HFFc6 (cell line): ENCODE measurements at places on chromosomes 3 and 15. TPM values are rescaled to one million over a fixed set of nuclear protein-coding genes. Genes with fewer than 3 reads are reported as not detected.

TMEM40 gene
- total RNA-seq = not detected in 2 replicates

RASL12 gene
- total RNA-seq = not detected in 3 replicates

TRPC1 gene
- total RNA-seq = 8.7 to 11.2 TPM (median 11.0 TPM) in 3 replicates

GRCh38 chr3:18868911-18869689 is 279.2 kb upstream of the KCNH8 start:
- H3K27me3 ChIP-seq = no peaks in the 10 kb centered on the region; the same call in 1 of the 2 replicates
- H3K4me3 ChIP-seq = no peak overlapping the region
- H3K36me3 ChIP-seq = no peaks in the 10 kb centered on the region
- no peaks in the 10 kb centered on the region for H3K4me1 ChIP-seq
- DNase-seq = no peak
- no peak overlapping the region for H3K27ac ChIP-seq

DNA sequence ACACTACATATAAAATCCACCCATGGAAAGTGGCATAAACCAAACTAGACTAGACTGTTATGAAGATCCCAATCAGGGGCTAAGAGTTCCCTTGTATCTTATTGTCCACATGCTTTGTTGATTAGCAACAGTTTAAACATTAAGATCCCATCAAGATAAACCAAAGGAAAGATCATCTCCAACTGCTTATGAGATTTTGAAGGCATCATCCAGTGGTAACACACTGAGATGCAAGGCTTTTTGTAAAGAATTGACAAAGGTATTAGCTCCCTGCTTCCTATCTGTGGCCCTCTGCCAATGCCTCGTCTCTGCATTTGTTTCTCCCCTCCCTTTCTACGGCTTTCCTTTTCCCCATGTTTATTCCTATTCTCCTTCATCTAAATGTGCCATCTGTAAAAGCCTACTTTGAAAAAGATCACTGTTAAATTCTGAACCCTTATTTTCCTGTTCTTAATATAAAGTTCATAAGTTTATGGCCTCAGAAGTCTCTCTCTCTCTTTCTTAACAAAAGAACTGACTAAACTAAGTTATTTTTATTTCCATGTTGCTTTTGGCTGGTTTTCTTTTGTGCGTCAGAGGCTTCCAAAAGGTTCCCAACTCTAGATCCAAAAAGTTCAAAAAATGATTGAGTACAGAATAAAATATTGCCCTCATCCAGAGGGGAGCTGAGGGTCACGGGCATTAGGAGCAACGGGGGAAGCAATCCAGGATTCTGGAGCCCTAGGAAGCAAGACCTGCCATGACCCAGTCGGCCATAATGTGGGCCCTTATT is 5.5 kb downstream of the PLD1 start:
- H3K4me3 ChIP-seq = peak overlapping the region; percentile 33; the same call in 1 of the 2 replicates
- peaks cover 64% of the 10 kb centered on the region for H3K4me1 ChIP-seq
- no peaks in the 10 kb centered on the region for H3K27me3 ChIP-seq
- DNase-seq = no peak
- peak overlapping the region; percentile 76 for H3K27ac ChIP-seq

- H3K27ac ChIP-seq = no peak overlapping the region
- H3K4me3 ChIP-seq = no peak overlapping the region
- no peak for DNase-seq
- H3K27me3 ChIP-seq = peaks cover 1% of the 10 kb centered on the region
These were observed 27.5 kb upstream of the CORO2B start for GRCh38 chr15:68551296-68551635.

DNA sequence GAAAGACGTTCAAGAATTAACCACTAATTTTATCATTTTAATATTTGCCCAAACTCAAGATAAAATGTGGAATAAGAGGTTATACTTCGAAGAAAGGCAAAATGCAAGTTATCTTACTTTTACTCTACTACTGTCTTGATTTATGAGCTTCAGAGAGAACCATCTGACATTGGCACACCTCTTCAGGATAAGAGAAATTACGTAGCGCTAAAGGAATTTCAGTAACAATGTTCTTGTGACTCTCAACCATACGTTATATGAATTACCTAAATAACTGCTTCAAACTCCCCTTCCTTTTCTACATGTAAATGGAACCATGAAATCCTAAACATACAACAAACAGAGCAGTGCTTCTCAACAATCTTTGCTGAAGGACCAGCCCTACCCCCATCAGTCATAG is 96.8 kb downstream of the ZNF385D start:
- H3K27ac ChIP-seq = peak overlapping the region; percentile 37; the same call in 1 of the 2 replicates
- peaks cover 14% of the 10 kb centered on the region for H3K4me1 ChIP-seq
- H3K36me3 ChIP-seq = no peaks in the 10 kb centered on the region
- DNase-seq = no peak
- no peaks in the 10 kb centered on the region for H3K27me3 ChIP-seq

GRCh38 chr3:69052472-69052898 is 352 bp upstream of the TMF1 start:
- peak overlapping the region; percentile 99 for H3K27ac ChIP-seq
- H3K27me3 ChIP-seq = no peaks in the 10 kb centered on the region
- peaks cover 35% of the 10 kb centered on the region for H3K36me3 ChIP-seq
- peaks cover 28% of the 10 kb centered on the region for H3K4me1 ChIP-seq

- no peak overlapping the region for H3K4me3 ChIP-seq
- no peaks in the 10 kb centered on the region for H3K27me3 ChIP-seq
- H3K4me1 ChIP-seq = peaks cover 38% of the 10 kb centered on the region
- no peak overlapping the region for H3K27ac ChIP-seq
- no peaks in the 10 kb centered on the region for H3K36me3 ChIP-seq
These were observed 11.1 kb downstream of the ANKUB1 start for GRCh38 chr3:149781211-149781610.

- H3K27me3 ChIP-seq = no peaks in the 10 kb centered on the region; the same call in none of the 2 replicates
- H3K4me3 ChIP-seq = peak overlapping the region; percentile 31
- peaks cover 66% of the 10 kb centered on the region for H3K36me3 ChIP-seq
- peaks cover 59% of the 10 kb centered on the region for H3K4me1 ChIP-seq
- peak overlapping the region; percentile 30 for H3K27ac ChIP-seq
These were observed 3.2 kb downstream of the LRRFIP2 start for GRCh38 chr3:37171144-37171543.

DNA sequence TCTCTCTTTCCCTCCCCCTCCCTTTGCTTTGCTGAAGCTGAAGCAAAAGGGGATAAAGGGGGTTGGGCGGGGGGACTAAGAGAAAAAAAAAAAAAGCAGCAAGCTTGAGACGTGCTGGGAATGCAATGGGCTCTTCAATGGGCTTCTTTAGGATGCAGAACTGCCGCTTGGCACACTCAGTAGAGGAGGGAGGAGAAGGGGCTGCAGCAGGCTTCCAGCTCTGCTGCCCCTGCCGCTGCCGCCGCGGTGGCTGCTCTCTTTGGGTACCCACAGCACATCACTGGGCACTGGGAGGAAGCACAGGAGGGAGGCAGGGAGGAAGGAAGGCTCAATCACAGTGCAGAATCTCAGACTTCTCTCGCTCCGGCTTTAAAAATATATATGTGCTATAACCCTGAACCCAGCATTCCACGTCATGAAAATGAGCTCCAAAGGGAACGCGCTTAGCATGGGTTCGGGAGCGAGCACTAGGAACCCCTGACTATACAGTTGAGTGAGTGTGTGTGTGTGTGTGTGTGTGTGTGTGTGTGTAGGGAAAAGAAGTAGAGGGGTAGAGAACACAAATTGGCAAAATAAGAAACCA is 3.5 kb downstream of the SLITRK3 start:
- H3K4me1 ChIP-seq = peaks cover 19% of the 10 kb centered on the region; the same call in 1 of the 2 replicates
- no peak overlapping the region; the same call in 1 of the 2 replicates for H3K4me3 ChIP-seq
- H3K27me3 ChIP-seq = peaks cover 31% of the 10 kb centered on the region
- no peak for DNase-seq
- no peak overlapping the region for H3K27ac ChIP-seq
- H3K36me3 ChIP-seq = no peaks in the 10 kb centered on the region

- H3K36me3 ChIP-seq = peaks cover 38% of the 10 kb centered on the region
- H3K4me3 ChIP-seq = peak overlapping the region; percentile 97
- H3K27me3 ChIP-seq = peaks cover 20% of the 10 kb centered on the region
These were observed 489 bp downstream of the GMPPB start for GRCh38 chr3:49723296-49723627.

DNA sequence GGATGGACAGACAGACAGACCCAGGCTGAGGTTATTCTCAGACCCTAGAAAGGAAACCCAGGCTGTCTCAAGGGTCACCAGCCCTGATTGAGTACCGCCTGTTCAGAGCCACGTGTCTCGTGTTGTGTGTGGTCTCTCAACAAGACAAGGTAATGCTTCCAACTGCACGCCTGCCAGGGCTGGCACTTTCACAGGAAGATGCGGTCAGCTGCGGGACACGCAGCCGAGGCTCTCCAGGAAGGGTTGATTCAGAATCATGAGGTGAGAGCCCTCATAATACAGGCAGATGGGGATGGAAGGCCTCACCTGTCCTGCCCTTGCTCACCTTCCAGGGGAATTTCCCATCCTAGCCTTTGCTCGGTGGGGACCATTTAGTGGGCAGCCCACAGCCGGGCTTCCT is 81.4 kb downstream of the TOP2B start:
- H3K4me1 ChIP-seq = peaks cover 64% of the 10 kb centered on the region
- peaks cover 6% of the 10 kb centered on the region for H3K36me3 ChIP-seq
- no peak for DNase-seq
- no peak overlapping the region for H3K4me3 ChIP-seq
- H3K27me3 ChIP-seq = peaks cover 3% of the 10 kb centered on the region
